ENCODE measurements at places on chromosomes 4 and X. TPM values are rescaled to one million over a fixed set of nuclear protein-coding genes. Genes with fewer than 3 reads are reported as not detected.

Gene SORCS2
- 49.8 TPM for total RNA-seq

Gene FAM47E
- 15.5 TPM for total RNA-seq

Gene TMEM150C
- total RNA-seq, result 21.9 TPM

Gene ITIH6
- total RNA-seq, result not detected

Gene FGF13
- total RNA-seq, result 56.2 TPM

Gene GABRE
- 5.8 TPM for total RNA-seq

Gene SCRG1
- 28.8 TPM for total RNA-seq

Gene TLR1
- 9.3 TPM for total RNA-seq

Gene KIAA1210
- not detected for total RNA-seq

Gene UGDH
- total RNA-seq, result 16.9 TPM

- DNase-seq, result no peak
Measured at GRCh38 chr4:15253349-15253748, 174.5 kb upstream of the C1QTNF7 start.

GRCh38 chr4:26813698-26814097 lies 46.9 kb upstream of the STIM2 start:
- peak; percentile 48 for DNase-seq

GRCh38 chr4:78584863-78585547 lies 33.4 kb downstream of the ANXA3 start:
- DNase-seq, result no peak

- no peak for DNase-seq
Measured at GRCh38 chr4:7956270-7956808, 16.7 kb upstream of the AFAP1 start.

DNA sequence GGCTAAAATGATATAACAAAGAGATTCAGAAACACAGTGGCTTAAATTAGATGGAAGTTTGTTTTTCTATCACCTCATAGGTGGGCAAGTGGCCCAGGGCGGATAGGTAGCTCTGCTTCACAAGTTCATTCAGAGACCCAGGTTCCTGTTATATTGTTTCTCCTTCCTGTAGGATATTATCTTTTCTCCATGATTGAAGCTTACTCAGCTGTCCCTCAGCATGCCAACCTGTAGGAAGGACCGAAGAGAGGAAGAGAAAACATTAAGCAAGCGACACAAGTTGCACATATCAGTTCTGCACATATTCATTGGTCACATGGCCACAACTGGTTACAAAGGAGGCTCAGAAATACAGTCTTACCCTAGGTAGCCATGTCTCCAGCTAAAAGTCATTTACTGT lies 6.9 kb downstream of the KLHL5 start:
- no peak for DNase-seq

DNA sequence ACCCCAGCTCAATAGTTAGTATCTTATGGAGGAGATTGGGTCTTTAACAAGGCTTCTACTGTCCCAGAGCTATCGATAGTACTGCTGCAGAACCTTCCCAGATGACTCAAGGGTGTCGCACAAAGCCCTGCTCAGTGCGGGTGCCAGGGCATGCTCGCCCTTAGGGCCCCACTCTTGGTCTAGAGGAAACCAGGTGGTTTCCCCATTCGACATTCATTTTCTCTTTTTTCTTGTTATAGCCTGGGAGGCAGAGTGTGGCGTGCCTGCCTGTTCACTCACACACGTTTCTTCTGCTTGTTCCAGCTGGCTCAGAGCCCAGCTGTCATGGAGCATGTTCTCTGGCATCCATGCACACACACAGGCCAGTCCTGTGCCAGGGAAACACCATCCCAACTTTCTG lies 144.5 kb downstream of the SMIM20 start:
- DNase-seq, result no peak

DNA sequence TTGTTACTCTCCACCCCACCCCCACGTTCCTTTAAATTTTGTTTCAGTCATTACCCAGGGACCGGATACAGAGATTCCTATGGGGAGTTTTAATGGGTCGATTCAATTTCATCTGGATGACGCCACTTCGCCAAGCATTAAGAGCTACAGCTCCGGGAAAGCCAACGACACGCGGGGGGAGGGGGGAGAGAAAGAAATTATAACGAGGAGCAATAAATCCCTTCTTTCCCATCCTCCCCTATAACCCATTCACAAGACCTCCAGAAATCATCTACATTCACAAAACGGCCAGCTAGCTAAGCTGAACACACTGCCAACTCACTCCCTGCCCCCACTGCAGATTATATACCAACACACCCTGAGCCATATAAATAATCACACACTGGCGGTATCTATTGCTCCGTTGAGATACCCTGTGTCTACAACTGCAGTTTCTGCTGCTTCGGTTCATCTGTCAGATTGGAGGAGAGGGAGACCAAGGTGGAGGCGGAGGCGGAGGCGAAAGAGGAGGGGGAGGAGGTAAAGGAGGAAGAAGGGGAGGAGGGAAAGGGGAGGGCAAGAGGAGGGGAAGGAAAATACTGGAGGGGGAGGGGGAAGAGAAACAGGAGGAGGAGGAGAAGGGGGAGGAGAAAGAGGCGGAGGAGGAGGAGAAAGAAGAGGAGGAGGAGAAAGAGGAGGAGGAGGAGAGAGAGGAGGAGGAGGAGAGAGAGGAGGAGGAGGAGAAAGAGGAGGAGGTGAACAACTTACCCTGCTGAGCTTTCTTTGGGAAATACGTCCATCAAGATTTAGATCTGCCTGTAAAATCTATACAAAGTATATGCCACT lies 113.9 kb upstream of the VAMP7 start:
- DNase-seq, result no peak

GRCh38 chr4:34323549-34324320 lies 1920.6 kb downstream of the ARAP2 start:
- DNase-seq, result no peak

DNA sequence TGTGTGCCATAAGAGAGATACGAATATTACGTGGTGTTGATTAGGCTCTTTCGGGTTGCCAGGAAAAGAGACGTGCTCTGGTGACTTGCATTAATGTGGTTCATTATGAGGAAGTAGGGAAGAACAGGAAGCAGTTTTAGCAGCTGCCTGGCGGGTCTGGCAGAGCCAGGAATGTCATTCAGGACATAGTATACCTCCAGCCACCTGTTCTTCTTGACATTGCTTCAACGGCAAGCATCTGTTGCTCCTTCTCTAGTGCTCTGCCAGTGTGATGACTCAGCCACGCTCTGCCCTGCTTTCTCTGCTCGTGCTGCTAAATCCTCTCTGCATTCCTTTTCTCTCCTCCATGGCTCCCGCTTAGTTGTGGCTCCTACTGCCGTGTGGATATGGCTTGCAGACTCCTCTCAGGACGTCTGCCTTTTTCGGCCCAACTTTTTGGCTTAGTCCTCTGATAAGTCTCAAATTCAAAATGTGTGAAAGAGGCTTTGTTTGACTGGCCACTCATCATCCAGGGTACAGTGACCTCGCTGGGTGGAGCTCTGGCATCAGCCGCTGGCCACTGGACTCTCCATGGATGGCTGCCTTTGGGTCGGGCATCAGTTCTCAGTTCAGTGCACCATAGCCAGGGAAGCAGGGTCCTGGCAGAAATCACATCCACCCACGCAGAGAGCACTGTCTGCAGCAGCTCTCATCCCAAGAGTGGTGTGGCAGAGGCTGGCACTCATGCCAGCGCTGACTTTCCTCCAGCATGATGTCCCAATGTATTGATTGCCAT lies 89.3 kb upstream of the KLF3 start:
- DNase-seq, result peak; percentile 63

DNA sequence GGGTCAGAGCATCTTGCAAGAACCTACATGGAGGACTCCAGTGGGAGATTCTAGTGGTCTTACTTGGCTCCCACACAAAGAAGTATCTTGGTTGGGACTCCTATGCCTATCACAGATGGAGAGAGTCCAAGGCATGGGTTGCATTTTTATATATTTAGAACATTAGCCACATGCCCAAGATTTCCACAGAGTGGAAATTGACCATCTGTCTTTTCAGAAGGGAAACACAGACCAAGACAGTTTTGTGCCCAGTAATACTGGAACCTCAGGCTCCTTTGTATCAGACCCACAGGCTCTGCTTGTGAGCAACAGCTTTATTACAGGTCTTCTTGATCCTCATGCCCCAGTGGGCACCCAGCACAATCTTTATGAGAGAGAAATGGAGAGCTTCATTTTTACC lies 43.6 kb downstream of the PAGE2 start:
- DNase-seq, result no peak

- DNase-seq, result no peak
Measured at GRCh38 chrX:17453788-17454187, 78.8 kb downstream of the NHS start.

- no peak for DNase-seq
Measured at GRCh38 chrX:126847143-126847542, 27.6 kb downstream of the PRR32 start.

DNA sequence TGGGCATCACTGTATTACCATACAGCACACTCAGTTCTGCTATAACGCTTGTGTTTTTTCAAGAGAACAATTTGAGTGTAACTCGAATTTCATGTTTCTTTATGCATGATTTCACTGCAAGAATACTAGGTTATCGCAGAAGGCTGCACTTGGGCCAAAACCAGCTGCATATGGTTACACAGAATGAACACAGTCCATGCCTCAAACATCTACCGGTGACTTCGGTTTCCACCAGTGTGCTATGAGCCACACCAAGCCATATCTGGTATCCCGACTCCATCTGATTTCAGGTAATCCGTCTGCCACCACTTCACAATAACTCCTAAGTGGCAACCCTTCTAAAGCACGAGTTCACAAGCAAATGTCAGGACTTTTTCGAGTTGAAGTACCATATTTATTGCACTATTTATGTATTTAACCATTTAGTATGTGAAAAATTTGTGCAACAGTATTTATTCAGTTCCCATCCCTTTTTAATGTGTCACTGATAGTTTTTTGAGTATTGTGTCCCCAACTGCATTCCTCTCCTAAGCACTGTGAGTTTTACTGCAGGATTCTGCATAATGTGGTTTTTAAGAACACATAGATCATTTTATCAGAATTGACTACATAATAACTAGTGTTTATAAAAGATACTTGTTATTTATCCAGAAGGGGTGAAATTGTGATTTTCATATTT lies 111.8 kb downstream of the APBB2 start:
- DNase-seq, result no peak

DNA sequence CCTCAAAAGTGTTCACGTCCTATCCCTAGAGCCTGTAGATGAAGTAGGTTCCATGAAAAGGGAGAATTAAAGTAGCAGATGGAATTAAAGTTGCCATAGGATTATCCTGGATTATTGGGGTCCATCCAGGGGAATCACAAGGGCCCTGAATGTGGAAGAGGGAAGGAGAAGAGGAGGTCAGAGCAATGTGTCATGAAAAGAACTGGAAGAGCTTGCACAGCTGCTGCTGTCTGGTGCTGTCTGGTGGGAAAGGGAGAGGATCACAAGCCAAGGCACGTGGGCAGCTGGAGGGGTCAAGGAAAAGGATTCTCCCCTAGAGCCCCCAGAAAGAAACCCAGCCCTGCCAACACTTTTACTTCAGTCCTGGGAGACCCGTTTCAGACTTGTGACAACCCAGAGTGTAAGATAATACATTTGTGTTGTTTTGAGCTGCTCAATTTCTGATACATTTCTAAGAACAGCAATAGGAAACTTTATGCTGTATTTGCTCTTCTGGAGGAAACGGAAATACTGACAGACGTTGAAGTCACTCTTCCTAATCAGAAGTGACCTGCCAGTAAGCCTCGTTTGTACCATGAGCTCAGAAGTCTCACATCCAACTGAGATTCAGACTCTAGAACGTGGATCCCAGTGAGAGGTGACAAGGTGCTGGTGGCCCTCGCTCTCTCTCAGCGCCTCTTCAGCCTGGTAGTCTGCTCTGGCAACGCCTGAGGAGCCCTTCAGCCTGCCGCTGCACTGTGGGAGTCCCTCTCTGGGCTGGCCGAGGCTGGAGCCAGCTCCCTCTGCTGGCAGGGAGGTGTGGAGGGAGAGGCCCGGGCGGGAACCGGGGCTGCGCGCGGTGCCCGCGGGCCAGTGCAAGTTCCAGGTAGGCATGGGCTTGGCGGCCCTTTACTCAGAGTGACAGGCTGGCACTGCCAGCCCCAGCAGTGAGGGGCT lies 34.7 kb upstream of the ENPP6 start:
- DNase-seq, result no peak

- DNase-seq, result no peak
Measured at GRCh38 chr4:168886351-168886750, 123.7 kb downstream of the CBR4 start.

GRCh38 chrX:11431786-11432185 lies 138.6 kb downstream of the AMELX start:
- no peak for DNase-seq

DNA sequence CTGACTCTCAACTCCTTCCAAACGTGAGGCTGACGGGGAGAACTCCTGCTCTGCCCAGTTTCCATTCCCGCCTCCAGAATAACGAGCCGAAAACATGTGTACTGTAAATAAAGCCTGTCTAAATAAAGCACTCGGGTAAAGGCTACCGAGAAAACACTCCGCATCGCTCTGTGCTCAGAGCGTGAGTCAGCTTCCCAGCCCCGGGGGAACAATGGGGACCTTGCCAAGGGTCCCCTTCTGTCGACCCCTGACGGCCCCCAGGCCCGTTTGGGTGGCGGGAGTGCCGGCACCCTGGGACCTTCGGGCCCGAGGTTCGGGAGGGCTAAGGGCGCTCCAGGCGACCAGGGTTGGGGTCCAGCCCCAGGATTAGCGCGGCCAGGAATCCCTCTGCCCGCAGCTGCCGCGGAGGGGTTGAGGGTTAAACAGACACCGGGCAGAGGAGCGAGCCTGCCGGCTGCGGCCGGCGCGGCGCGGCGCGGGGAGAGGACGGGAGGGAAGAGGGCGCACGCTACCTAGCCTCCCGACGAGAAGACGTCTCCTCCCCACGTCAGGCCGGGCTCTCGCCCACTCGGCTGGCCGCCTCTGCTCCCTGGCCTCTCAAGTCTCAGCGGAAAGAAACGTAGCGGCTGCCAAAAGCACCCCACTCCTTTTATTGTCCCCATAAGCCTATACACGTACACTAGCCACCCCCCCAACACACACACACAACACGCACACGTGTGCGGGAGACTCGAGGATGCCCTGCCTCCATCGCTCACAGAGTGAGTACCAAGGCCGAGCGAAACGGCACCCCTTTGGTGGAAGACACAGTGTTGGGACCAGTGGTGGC lies 85.5 kb downstream of the BCOR start:
- no peak for DNase-seq

- no peak for DNase-seq
Measured at GRCh38 chrX:154125391-154126040, 18.5 kb upstream of the OPN1LW start.

- no peak for DNase-seq
Measured at GRCh38 chr4:61440321-61440720, 240.2 kb downstream of the ADGRL3 start.

DNA sequence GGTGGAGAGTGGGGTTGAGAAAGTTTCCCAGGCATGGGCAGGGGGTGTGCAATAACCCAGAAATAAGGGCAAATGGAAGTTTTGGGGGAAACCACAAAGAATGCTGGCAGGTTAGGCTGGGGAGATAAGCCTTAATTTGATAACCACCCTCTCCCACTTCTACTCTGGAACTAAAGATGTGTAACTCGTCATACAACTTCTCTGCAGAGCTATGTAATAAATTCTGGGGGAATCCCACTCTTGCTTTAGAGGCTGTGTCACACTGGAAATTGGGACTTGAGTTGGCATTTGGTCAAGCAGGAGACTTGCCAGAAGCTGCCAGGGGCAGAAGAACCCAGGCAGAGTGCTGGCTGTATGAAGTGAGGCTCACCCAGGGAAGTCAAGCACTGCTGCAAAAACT lies 170.9 kb upstream of the CPEB2 start:
- no peak for DNase-seq

- no peak for DNase-seq
Measured at GRCh38 chr4:14180983-14181601, 553.6 kb upstream of the BOD1L1 start.

GRCh38 chrX:71996826-71997225 lies 86.2 kb downstream of the NHSL2 start:
- no peak for DNase-seq

All from dorsolateral prefrontal cortex (tissue), 122 donors.